NCI-H1092 treated with DMSO at 0.1 percent for 48 hours (cell line): ENCODE measurements at places on chromosomes 7 and 10.

DNA sequence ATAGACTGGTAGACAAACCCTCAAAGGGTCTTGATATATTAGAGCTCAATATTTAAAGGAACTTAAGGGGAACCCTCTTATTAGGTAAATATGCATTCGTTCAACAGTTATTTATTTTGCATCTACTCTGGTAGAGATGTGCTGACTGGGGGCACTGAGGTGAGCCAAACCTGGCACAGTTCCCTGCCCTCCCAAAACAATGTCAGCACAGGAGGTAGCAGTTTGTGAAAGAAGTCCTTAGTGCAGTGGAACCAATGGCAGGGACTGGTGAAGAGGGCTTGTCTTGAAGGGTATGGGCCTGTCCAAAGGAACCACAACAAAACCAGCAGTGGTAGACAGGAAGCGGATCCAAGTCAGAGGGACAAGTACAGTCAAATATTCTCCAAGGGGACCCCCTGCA lies 32.6 kb upstream of the GPAM start:
- no peak for DNase-seq

GRCh38 chr7:151699147-151699927 lies 177.6 kb downstream of the PRKAG2 start:
- no peak for DNase-seq

DNA sequence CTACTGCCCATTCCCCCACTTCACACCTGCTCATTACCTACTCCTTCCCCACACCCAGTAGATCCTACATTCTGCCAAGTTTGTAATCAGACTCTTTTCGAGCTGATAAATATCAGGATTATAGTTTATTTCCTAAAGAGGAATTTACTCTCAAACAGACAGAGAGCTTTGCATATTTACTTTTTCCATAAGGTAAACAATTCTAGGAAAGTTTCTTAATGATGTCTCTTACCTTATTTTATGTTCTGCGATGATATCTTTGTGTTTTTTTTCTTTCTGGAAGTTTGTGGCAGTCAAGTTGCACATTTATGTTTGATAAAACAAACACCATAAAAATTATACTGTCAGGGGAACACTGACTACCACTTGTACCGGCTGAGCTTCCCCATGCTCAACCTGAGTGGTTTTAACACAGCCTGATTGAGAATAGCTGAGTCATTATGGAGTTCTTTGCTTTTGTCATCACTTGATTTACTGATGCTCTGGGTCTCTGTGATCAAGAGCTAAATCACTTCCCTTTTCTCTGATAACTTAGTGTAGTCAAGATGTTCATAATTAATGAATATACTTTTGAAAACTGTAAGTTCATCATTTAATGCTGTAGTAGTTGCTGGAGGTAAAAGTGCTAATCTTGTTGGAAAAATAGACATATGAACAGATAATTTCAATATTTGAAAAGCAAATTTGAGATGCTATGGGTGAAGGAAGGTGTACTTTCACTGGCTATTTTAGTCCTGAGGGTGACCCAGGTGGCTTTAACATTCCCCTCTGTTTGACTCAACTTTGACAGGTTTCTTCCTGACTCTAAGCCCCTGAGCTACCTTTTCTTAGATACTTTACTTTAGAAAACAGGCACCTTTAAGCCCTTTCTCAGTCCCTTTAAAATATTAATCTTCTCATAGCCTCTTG lies 1034.5 kb upstream of the LRRTM3 start:
- no peak for DNase-seq

DNA sequence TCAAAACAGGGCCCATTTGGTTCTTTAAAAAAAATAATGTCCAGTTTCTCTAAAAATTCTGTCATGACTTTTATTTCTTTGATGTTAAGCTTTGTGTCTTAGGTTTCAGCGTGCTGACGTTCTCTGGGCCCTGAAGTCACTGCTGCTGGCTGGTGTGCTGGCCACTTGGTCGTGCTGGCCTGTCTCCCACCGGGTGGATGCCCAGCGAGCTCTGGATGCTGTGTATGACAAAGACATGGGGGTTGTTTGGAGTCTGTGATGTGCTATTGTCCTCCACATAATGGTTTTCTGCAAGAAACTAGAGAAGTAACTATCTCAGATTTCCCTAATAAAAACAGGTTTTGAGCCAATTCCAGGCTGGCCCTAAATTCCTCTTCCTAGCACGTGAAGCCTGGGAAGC lies 9.5 kb upstream of the IDI2 start:
- no peak for DNase-seq

DNA sequence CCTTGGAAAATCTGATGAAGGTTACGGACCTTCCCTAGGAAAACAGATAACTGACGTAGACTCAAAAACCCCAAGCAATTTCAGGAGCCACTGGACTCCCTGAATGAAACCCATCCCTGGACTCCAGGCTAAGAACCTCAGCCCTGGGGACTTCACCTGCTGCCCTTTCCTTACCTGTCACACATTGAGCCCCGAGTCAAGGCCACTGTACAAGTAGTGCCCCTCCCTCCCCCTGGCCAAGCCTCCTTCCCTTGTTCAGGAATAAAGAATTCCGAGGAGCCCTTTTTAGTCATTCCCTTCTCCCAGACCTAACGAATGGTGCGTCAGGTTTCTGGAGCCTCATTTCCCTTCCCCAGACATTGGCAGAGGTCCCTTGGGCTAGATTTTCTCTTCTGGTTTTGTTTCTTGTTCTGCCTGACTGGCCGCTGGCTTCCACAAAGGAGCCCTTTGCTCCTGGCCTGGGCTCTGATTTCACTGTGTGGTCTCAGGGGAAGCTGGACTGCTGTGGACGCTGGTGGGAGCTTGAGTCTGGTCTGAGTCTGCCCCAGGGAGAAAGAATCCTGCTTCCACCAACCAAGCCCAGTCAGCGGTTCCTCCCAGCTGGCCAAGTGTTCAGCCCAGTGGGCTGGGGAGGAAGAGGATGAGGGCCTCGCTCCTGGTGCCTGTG lies 31.7 kb downstream of the ZNF775 start:
- no peak for DNase-seq

DNA sequence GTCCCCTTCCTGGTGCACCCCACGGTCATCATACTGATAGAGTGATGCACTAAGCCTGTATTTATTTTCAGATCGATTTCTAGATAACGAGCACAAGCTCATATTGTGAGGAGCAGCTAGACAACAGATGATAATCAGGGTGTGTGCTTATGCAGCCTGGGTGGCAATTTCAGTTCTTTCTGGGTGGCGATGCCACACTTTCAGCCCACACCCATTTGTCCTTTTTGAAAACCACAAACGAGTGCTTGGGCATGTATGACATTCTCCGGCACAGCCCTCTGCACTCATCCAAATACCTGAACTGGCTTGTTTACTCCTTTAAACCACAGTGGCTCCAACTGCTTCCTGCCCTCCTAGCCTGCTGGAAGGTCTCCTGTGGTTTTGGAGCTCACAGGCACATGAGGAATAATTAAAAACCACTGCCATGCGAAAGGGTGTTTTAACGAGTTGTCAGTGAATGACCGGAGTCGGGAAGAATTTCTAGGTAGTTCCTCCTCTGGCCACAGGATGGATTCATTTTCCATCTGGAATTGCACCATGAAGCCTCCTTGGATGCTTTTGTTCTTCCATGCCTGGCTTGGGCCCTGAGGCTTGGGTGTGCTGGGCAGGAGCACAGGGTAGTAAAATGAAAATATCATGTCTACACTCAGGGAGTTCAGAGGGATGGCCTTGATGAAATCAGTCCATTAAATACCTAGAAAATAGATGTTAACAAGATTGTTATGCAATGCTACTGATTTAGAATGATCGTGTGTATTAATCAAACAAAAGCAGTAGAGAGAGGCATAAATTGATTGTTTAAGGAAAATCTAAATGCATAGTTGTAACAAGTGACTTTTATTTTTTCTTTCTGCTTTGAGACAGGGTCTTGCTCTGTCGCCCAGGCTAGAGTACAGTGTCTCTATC lies 52.4 kb upstream of the ITGB1 start:
- no peak for DNase-seq

DNA sequence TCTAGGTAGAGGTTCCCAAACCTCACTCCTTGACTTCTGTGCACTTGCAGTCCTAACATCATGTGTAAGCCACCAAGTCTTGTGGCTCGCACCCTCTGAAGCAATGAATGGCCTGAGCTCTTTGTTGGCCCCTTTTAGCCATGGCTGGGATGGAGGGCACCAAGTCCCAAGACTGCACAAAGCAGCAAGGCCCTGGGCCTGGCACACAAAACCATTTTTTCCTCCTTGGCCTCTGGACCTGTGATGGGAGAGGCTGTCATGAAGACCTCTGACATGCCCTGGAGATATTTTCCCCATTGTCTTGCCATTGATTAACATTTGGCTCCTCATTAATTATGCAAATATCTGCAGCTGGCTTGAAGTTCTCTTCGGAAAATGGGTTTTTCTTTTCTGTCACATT lies 60.3 kb upstream of the MALRD1 start:
- DNase-seq = no peak
